ENCODE measurements at places on chromosomes 4 and X.

DNA sequence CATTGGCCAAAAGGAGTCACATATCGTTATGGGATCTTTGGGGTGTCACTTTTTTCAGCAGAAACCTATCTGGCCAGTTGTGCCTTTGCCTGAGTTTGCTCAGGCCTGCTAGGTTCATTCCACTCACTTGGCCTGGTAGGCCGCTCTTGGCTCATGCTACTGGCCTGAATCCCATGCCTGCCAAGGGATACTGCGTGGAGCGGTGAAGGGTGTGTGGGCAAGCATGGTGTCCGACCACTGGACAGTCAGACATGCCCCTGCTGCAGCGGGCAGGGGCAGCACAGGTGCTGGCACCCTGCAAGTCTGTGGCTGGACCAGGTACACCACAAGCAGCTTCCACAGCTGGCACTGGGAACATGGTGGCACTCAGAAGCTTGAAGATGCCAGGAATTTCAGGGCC lies 11.3 kb upstream of the PPM1K start:
- DNase-seq = no peak

GRCh38 chr4:156303708-156304107 lies 350.0 kb upstream of the CTSO start:
- DNase-seq = no peak

DNA sequence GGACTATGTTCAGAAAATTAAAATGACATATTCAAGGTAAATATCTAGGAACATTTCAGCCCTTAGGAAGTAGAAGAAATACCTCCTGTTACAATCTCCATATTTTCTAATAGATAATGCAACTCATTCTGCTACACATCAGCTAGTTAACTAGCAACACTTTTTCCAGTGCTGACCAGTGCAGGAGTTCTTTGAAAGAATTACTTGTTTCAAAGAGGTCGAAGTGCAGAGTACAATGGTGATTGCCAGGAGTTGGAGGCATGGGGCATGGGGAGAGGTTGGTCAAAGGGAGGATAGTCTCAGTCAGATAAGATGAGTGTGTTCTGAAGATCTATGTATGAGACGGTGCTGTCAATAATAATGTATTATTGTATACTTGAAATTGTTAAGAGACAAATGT lies 53.1 kb downstream of the MTNR1A start:
- DNase-seq = no peak

- no peak for DNase-seq
Measured at GRCh38 chr4:2714061-2714770, 41.9 kb downstream of the TNIP2 start.

GRCh38 chr4:6855692-6856297 lies 53.8 kb upstream of the TBC1D14 start:
- DNase-seq = peak; percentile 29

GRCh38 chr4:112183252-112183651 lies 38.0 kb downstream of the FAM241A start:
- DNase-seq = no peak

DNA sequence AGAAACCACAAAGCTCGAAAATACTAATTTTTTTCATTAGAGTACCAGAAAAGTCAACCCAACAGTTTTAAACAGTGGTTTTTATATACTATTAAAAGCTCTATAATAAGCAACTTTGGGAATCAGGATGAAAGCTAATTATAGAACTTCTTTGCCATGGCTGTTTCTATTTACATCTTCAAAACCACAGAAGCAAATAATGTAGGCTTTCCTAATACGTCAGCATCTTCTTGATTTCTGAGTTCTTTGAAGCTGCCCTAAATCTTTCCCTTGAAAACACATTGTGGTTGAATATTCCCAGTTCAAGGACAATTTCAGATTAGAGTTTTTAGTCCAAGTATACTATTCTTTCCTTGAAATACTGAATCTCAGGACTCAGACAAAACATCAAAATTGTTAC lies 460.2 kb upstream of the FAT1 start:
- DNase-seq = no peak

GRCh38 chrX:111129921-111130320 lies 33.9 kb downstream of the PAK3 start:
- DNase-seq = no peak

- DNase-seq = no peak
Measured at GRCh38 chrX:44155126-44155525, 181.9 kb upstream of the NDP start.

DNA sequence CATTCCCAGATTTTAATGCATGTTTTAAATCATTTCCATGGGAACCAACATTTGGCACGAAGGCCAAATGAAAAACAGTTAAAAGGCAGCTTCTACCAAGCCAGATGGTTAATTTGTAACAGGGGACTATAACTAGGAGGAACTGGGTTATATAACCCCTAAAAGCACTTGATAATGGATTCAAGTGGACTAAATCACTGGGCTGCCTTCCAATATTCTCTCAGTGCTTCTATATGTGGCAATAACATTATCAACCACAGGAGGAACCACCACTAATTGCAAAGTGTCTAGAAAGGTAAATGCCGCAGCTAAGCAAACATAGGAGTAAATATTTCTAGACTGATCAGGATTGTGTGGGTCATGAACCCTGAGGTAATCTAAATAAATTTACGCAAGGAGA lies 391.5 kb downstream of the UBE2NL start:
- no peak for DNase-seq

DNA sequence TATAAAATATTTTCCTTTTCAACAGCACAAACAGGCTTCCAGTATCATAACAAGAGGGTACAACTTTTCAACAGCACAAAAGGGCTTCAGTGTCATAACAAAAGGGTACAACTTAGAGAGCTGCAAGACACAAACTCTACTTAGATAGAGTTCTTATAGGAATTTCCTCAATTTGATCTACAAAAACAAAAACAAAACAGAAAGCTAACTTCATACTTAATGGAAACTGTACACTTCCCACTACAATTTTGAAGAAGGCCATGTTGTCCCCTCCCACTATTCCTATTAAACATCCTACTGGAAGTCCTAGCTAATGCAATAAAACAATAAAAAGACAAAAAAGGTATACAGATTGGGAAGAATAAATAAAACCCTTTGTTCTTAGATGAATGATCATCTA lies 96.7 kb downstream of the CENPC start:
- no peak for DNase-seq

DNA sequence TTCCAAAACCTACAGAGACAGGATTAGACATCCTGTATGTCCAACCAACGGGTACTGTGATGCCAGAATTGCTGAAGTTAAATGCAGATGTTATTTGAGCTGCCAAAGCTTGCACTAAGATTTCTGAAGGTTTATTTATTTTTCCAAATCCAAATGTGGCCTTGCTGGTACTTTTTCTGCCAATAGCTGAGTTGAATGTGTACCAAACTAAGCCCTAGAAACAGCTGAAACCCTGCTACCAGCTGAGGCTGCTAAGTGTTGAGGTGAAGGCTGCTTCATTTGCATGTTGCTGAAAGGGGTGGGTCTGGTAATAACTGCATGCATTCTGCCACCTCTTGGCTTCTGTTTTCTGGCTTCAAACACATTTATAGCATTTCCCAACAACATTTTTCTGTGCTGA lies 366.5 kb downstream of the FAT4 start:
- no peak for DNase-seq

DNA sequence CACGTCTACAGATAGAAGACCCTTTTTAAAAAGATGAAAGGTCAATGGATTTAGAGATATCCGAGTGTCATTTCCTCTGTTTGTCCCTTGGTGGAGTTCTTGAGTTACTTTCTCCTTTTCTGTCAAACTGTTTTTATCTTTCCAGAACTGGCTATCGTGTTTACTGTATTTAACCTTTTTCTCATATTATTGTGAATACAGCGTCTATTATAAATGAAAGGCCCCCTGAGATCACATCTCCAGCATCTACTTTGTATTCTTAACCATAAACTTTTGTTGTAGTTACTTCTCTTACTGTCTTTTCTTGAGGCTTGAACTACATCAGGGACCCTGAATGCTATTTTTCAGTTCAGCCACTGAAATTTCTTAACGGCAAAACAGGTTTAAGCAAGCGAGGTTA lies 4.0 kb upstream of the PCDH7 start:
- DNase-seq = no peak

DNA sequence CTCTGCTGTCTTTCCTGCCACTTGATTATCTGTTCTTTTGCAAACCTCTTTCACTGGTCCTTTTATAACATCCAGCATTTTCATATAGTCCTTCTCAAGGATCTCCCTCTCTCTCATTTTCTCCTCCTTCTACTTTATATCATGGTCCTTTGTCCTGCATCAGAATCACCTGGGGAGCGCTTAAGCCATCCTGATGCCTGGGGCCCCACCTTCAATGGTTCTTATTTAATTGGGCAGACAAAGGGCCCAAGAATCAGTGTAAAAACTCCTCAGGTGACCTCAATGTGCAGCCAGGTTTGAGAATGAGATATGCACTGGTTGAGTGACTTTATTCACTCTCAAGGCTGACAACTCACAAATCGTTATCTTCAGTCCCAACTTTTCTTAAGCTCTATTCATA lies 283.9 kb downstream of the UNC5C start:
- DNase-seq = no peak

- DNase-seq = no peak
Measured at GRCh38 chr4:7420661-7421040, 14.1 kb downstream of the PSAPL1 start.

- DNase-seq = no peak
Measured at GRCh38 chrX:15915959-15916703, 61.5 kb upstream of the AP1S2 start.
